ENCODE measurements at places on chromosomes 7 and 10. TPM values are rescaled to one million over a fixed set of nuclear protein-coding genes. Genes with fewer than 3 reads are reported as not detected.
A peak's percentile ranks its signal among the peaks of the same experiment; 100 is the strongest.

- peak; percentile 35 for DNase-seq
Observed at GRCh38 chr10:91549262-91549661, 83.6 kb downstream of the PPP1R3C start.

DNA sequence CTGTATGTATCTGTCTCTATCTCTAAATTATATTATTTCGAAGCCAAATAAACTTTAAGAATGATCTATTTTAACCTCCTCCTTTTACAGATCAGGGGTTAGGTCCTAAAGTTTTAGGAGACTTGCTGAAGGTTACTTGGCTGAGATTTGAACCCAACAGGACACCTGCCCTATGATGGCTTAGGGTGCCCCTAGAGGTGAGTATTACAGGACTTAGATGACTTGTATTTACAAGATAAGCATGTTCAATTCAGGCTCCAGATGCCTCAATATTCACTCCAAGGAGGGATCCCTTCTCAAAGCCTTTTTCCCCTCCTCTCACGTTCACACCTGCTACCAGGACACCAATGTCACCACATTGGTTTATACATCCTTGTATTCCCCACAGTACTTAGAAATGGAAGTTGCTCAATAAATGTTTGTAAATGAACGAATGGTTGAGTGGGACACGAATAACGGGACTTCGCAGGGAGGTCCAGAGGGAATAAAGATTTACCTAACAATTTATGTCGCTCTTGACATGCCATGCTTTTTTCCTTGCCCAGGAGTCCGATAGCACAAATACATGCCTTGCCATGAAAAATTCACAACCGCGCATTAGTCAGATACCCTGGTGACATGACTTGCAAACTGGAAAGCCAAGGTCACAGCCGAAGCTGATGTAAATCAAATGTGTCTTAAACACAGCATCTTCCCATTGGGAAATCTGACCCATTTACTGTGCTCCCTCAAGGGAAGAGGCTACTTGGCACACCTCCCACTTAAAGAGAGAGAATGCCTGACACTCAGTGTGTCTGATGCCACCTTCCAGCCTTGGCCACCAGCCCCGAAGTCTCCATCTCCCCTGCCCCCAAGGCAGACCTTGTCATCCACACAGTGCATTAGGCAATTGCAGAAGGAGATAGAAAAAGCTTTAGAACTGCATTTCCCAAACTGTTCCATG, 872.2 kb upstream of the AUTS2 start:
- no peak for DNase-seq

DNA sequence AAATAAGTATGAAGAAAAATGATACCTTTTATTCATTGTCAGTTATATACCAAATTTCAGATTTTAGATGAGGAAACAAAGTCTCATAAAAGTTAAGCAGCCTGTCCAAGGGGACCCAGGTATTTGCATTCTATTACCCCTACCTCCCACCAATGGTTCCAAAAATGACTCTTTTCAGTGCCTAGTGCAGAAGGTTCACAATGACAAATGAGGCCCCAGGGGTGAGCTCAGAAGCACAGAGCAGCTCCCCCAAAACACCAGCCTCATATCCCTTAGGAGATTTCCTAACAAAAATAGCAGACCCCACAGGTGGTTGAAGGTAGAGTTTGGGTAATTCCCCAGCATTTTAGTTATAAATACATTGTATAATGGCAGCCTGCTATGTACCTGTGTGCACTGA, 168.6 kb downstream of the REEP3 start:
- DNase-seq: no peak

- no peak for DNase-seq
Observed at GRCh38 chr7:748446-748845, 21.4 kb upstream of the PRKAR1B start.

DNA sequence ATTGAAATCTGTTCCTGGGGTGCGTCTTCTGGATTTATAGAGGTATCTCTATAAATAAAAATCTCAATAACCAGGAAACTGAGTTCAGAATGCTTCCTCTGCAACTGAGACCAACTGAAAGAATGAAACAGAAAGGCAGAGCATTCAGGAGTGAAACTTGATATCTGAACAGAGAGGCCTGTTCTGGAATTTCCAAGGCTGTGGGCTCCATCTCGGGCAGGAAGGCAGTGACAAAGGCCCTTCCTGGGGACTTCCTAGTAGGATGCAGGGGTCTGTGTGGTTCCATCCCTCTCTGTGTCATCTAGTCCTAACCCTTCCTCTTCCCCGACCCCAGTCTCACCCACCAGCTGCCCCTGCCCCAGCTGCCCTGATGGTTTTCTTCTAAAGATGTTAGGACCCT, 52.0 kb downstream of the JCAD start:
- no peak for DNase-seq

DNA sequence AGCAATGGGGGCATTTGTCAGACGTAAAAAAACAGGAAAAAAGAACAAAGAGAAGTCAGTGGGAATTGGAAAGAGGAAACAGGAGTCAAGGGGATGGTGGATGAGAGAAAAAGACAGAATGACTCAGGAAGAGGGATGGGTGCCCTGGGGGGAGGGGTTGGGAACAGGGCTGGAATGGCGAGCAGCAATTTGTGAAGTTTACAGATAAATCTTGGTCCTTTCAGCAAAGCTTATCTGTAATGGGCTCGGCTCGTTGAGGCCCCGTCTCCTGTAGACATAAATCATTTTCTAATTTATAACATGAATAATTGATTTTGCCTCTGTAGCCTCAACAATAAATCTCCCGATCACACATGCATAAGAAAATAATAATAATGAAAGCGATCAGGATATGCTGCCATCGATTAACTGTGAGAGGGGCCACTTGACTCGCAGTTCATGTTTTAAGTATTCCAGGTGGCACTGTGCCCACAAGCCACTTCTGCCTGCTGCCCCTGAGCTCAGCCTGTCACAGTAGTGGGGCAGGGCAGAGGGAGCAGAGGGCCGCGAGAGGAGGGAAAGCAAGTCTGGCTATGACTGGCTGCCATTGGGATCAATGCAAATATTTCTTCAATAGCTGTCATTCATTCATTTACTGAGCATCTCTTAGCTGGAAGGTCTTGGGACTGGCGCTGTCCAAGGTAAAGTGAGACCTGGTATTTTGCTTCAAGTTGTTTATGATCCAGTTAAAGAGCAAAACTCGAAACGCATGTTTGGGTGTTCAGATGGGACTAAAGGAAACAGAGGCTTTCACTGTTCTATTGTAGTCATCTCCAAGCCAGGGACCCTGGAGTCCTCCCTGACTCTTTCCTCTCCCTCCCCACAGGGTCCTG, 47.4 kb upstream of the R3HCC1L start:
- no peak for DNase-seq

- DNase-seq: no peak
Observed at GRCh38 chr7:135428011-135428410, 81.9 kb downstream of the CNOT4 start.

- no peak for DNase-seq
Observed at GRCh38 chr10:93245779-93246178, 172.1 kb downstream of the CYP26A1 start.

- peak; percentile 46 for DNase-seq
Observed at GRCh38 chr7:131161103-131161502, 166.6 kb upstream of the MKLN1 start.

DNA sequence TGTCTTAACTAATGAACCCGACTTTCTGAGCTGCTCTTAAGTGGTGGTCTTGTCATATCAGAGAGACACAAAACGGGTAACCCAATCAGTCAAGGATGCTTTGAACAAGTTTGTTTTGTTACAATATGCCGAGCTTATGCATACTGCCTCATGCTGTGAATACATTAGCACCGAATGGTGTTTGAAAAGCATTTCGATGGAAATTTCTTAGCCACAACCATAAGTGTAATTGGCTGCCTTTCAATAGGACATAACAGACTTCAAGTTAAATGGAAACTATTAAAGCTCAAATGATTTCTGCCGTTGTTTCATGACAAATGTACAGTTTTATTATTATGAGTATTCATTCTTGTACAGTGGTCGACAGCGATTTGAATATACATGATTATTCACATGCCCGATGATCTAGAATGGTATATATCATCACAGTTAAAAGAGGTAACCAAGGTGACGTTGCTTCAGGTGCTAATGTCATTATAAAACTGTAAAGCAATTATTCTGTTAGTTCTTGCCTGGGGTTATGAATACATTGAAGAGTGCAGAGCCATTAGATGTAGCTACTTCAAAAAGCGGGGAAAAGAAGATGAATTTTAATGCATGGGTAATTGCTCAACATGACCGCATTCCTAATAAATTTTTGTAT, 118.8 kb downstream of the EBF3 start:
- no peak for DNase-seq

DNA sequence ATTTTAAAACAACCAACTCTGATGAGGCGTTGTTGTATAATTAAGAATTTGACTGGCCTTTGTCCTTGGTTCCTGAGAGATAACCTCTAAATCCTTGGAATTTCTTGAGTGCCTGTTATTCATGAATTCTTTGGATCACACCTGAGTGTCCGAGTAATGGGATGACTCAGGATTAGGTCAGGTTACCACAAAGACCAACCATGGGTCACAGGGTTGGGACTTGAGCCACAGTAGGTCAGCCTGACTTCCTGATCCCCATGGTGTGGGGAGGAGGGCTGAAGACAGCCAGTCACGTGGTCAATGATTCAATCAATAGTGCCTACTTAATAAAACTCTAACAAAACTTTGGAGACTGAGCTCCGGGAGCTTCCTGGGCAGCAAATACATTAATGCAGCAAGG, 192.5 kb downstream of the GFRA1 start:
- peak; percentile 35 for DNase-seq

DNA sequence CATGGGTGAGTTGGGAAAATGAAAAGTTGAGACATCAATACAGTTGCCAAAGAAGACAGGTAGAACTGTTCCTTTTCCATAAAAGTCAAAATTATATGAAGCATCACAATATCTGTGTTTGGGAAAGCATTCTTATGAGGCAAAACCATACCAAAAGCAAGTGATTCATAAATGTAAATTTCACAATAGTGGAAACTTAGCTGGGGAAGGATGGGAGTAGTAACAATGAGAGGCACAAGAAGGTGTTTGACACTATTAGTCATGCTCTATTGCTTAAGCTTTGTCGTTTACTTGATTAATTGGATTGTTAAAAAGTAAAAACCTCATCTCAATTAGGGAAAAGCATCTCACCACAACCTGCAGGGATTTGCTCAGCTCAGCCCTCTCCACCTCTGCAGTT, 240.2 kb downstream of the C7orf25 start:
- DNase-seq: peak; percentile 85

DNA sequence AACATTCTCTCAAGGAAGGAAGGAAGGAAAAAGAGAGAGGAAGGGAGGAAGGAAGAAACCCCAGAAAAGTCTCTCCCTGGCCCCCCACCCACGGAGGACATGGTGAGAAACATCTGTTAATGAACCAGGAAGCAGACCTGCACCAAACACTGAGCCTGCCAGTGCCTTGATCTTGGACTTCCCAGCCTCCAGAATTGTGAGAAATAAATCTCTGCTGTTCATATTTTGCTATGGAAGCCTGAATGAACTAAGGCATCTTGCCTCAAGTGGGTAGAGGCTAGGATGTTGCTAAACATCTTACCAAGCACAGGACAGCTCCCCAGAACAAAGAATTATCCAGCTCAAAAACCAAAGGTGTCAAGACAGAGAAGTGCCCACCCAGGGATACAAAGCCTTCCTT, 19.1 kb downstream of the LRRC20 start:
- no peak for DNase-seq

DNA sequence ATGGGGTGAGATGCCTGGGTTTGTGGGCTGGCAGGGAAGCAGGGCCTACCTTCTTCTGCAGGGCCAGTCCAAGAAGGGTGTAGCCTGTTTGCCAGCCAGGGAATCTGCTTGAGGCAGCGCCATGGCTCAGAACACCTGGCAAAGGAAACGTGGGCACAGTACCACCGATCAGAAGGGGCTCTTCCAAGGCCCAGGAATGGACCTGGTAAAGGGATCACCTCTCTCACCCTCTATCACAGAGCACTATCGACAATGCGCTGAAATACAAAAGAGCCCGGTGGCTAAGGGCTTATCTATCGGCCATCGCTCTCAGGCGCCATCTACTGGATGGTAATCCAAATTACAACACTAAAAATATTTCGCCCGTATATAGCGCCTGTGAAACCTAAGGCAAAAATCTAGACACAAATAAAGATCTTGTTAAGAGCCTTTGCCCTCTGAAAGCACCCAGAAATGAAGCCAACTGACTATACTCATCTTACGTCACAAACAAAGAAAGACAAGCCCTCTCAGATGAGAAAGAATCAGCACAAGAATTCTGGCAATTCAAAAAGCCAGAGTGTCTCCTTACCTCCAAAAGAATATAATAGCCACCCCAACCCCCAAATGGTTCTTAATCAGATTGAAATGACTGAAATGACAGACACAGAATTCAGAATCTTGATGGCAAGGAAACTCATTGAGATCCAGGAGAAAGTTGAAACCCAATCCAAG, 217.8 kb upstream of the HPS1 start:
- DNase-seq: peak; percentile 23

DNA sequence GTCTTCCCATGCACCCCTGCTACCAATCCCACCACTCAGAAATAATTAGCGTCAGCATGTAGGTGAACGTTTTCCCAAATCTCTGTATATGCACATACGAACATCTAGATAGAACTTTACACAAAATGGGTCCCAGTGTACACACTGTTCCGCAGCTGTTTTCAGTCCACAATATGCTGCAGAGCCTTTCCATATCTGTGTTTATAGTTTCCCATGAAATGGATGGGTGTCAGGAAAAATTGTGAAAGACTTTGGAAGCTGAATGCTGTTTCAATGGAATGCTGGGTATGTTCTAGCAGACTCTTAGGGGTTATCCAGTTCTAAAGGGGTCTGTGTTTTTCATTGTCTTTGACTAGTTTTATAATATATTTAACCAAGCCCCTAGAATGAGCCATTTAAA, 13.8 kb downstream of the GRK5 start:
- peak; percentile 20 for DNase-seq

DNA sequence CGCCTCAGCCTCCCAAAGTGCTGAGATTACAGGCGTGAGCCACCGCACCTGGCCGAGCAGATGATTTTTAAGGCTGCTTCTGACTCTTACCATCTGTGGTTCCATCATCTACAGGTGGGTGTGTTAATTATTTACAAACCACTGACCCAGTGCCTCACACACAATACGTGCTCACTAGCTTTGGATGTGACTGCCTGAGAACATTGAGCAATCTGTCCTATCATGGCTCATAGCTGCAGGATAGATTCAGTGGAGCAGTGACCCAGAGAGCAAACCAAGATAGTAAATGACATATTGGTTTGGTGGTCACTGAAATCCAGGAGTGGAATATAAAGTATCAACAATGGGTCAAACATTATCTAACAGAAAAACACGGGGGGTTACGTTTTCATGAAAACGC, 24.1 kb downstream of the GPAM start:
- DNase-seq: no peak

DNA sequence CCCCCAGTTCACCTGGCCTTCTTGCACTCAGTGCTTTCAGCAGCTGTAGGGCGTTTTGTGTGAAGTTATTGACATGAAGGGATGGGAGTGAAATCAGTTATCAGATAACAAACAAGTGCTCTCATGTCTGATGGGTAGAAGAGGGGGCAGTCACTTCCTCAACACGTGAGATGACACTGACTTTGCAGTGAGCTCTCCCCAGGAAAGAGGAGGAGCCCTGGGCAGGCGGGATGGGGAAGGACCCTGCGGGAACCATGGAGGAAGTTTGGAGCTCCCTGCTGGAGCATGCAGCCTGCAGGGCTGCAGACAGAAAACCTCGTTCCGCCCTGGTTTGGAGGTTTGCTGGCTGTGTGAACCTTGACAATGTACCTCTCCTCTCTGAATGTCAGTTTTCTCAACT, 38.7 kb downstream of the GPR26 start:
- DNase-seq: no peak

IFIT5 gene
- 25.9 TPM for total RNA-seq

SLC26A5 gene
- total RNA-seq: not detected

CDK1 gene
- total RNA-seq: 33.5 TPM

POP7 gene
- total RNA-seq: 31.3 TPM

Measured in GM23248 (cell line).